ENCODE measurements at places on chromosomes 5 and 9.

DNA sequence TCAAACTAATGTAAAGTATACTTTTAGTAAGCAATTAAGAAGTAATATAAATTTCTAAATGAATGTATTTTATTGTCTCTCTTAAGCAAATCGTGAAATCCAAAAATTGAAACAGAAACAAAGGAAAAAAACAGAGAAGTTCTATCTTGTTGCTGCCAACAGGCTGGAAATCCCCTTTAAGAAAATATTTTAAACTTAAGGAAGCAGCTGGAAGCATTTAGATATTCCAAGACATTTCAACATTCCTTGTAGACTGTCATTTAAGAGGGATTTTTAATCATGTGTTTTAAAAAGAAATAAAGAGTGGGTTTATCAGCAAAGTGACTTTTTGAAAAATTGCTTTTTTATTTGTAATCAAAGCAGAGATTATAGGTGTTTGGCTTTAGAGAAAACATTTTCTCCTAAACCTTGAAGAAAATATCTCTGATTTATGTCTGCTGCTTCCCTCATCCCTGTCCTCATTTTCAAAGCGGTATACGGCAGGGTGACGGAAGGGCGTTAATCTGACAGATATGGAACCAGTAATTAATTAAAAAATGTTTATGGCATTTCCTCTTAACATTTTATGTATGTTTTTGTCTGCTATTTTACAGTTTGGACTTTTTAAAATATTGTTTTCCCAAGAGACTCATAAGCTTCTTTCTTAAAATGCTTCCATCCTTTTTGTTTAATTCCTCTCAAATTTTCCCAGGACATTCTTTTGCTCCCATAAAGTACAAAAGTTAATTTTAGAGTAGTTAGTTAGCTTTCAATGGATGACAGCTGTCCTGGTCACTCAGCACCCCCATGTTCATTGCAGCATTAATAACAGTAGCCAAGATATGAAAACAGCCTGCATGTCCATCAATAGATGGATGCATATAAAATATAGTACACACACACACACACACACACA is 245.6 kb downstream of the LURAP1L start:
- DNase-seq, result no peak

- peak; percentile 59 for DNase-seq
These were observed 3.8 kb downstream of the CREB3 start for GRCh38 chr9:35736201-35736633.

- DNase-seq, result peak; percentile 22
These were observed 8.1 kb downstream of the ARL15 start for GRCh38 chr5:54302267-54302687.

GRCh38 chr9:132239999-132240840 is 78.4 kb downstream of the NTNG2 start:
- no peak for DNase-seq

- DNase-seq, result no peak
These were observed 74.4 kb downstream of the FAM114A2 start for GRCh38 chr5:153964191-153964879.

GRCh38 chr9:136858844-136859757 is 7.0 kb downstream of the MAMDC4 start:
- no peak for DNase-seq

DNA sequence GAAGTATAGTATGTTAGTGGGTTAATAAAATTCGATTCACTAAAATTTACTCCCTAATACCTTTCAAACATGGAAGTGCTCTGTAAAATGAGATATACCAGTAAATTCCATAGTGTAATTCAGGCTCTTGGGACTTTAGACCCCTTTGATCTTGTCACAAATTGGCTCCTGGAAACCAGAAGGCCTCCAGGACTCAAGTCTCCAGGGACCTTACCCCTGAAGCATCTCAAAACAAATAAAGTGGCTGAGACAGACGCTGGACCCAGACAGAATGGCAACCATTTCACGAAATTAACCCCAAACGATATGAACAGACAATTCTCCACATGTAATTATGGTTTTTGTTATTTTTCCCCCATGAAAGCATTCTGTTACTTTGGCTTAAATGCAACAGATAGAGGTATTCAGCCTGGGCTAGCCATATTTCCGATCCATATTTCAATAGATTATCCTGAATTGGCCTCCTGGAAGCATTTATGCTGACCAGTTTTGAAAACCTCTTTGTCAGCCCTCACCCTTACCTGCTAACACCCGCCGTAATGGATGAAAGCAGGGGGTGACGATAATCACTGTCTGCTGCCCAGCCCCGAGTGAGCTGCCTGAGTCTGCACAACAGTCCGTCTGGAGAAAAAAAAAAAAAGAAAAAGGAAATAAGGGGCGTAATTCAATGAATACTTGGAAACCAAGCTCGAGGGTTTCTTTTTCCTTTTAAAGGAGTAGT is 34.1 kb upstream of the EFNA5 start:
- no peak for DNase-seq

- no peak for DNase-seq
These were observed 101.7 kb upstream of the FST start for GRCh38 chr5:53378590-53379247.

DNA sequence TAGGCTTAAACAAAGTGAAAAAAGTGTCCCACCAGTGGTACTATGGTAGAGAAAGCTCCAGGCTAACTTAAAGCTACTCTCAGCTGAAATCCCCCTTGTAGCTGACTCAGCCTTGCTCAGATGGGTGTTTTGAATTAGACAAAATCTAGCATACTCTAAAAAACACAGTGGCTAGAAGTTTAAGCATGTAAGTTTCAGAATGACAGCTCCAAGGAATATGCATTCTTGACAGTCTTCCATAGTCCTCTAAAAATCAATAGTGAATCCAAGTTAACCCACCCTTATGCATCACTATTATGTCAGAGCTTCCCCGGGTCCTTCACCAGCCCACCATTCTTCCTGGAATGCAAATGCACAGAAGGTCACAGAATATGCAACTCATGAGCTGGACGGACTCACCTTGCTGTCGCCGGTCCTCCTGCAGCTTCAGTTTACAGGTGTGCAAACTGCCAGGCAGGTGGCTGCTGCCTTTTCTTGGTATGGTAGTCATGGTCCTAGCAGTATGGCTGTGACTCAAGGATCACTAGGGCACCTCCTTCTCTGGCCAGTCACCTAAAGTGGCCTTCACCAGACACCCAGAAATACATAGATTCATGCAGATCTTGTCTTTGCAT is 668 bp downstream of the RANBP3L start:
- no peak for DNase-seq

GRCh38 chr9:91421971-91422757 is 1.5 kb downstream of the NFIL3 start:
- no peak for DNase-seq

GRCh38 chr9:21825637-21826036 is 23.2 kb downstream of the MTAP start:
- no peak for DNase-seq

- DNase-seq, result no peak
These were observed 81.2 kb downstream of the FSTL4 start for GRCh38 chr5:133531178-133531577.

- DNase-seq, result no peak
These were observed 273.7 kb downstream of the DIRAS2 start for GRCh38 chr9:90368928-90369327.

DNA sequence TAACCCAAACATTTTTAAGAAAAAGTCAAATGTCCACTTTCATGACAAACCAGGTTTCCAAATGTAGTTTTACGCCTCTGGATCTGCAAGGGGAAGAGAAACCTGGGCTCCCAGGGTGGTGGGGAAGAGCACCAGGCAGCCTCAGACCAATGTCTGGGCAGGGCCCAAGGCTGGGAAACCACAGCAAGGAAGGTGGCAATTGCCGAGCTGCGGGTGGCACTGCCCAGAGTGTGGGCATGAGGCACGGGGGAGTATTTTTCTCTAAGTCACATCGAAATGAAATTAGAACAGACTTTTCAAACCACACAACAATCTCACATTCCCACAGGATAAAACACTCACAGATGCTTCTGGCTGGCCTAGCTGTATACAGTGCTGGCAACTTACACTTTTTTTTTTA is 32.6 kb upstream of the RASGEF1C start:
- DNase-seq, result no peak

GRCh38 chr5:147303976-147304375 is 69.2 kb downstream of the STK32A start:
- peak; percentile 76 for DNase-seq

DNA sequence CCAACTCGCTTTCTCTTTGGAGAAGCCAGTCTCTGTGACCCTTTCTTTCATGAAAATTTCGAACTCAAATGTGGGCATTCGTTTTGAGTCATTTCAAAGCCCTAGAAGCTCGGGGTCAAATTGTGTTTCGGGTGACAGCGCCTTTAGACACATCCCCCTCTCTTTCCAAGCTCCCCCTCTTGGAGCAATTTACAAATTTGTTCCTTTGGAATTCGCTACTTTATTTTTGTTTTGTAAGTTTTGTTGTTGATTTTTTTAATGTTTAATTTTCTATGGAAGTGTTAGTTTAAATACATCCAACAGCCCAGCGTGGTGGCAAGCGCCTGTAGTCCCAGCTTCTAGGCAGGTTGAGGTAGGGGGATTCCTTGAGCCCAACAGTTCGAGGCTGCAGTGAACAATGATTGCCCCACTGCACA is 4.6 kb upstream of the BARX1 start:
- no peak for DNase-seq

DNA sequence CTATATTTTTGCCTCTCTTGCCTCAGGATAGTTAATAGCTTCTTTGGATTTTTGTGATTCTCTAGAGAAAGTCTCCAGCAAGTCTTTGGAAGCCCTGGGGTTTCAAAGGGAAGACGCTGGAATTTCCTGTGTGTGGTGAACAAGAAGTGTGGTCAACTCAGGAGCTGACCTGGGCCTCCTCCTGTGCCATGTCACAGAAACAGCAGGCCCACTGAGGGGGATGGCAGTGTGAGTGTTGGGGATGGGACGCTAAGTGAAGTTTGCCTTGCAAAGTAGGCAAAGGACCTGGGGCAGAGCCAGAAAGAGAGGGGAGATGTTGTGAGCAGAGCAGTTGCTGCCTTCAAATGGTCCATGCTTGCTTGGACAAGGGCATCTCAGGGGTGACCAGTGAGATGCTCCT is 226.3 kb downstream of the DMRT2 start:
- no peak for DNase-seq

- DNase-seq, result no peak
These were observed 62.7 kb upstream of the CTXN3 start for GRCh38 chr5:127586066-127586770.

- DNase-seq, result no peak
These were observed 1166.2 kb downstream of the MAT2B start for GRCh38 chr5:164671640-164672039.

DNA sequence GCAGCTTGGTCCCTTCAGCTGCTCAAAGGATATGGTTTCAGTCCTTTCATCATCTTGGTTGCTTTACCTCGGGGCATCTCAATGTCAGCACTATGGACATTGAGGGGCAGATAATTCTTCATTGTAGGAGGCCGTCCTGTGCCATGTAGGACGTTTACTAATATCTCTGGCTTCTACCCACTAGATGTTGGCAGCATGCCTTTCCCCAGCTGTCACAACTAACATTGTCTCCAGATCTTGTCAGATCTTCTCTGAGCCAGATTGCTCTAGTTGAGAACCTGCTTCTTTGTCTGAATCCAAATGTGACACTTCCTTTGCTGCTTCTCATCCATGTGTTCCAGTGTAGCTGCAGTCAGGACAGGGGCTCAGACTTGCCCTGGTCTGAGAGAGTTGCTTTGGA is 10.3 kb downstream of the PTPA start:
- DNase-seq, result no peak

DNA sequence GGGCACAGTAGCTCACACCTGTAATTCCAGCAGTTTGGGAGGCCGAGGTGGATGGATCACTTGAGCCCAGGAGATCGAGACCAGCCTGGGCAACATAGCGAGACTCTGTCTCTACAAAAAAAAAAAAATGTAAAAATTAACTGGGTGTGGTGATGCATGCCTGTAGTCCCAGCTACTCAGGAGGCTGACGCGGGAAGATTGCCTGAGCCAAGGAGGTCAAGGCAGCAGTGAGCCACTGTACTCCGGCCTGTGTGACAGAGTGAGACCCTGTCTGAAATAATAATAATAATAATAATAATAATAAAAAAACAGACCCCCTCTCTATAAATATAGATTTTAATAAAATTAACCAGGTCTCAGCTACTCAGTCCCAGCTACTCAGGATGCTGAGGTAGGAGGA is 179.7 kb downstream of the AOPEP start:
- no peak for DNase-seq

GRCh38 chr9:118595719-118596305 is 773.4 kb downstream of the BRINP1 start:
- DNase-seq, result peak; percentile 23

DNA sequence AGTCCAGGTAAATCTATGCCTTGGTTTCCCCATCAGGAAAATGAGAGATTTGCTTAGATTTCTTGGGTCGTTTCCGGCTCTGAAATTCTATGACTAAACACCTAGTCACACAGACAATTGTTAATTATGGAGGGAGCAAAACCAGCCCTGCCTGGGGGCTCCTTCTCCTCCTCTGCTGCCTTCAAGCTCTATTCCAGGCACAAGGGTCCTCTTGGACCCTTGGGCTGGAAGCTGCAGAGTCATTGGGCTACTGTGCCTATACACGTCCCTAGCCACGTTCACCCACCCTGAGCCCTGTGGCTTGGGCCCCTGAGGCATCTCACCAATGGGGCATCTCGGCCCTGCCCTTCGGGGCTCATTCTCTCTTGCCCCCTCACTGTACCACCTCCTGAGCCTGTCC is 73.8 kb upstream of the TBC1D2 start:
- no peak for DNase-seq

DNA sequence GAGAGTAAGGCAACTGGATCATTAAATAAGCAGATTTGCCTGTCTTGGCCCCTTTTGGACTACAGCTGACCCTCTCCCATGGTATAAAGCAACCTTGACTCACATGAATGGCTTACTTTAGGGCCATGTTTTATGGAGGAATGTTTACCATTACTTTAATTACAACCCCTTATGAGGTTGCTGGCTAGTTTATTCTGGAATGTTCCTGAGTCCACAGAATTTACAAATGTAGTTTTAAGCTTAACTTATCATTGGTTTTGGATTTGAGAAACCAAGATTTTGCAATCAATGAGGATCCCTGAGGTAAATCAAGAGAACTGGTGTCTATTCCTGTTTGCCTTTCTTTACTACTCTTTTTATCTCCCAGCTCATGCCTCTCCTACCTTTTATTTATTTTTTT is 15.7 kb downstream of the SLC28A3 start:
- no peak for DNase-seq

DNA sequence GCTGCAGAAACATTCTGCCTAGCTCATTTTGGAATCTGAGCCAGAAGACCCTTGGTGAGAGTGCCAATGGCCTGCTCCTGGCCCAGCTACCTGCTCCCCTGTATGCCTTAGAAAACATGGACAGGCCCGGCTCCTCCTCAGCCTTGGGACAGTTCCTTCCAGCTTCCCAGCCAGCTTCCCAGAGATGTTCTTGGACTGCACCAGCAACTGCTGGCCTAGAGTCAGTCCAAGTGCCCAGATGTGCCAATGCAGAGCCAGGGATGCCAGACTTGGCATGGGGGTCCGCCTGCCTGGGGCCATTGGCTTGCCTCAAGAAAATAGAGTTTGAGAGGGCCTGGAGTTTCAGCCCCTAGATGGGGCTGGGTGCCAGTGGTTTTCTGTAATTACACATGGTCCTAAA is 142.2 kb upstream of the TRIM32 start:
- DNase-seq, result no peak

DNA sequence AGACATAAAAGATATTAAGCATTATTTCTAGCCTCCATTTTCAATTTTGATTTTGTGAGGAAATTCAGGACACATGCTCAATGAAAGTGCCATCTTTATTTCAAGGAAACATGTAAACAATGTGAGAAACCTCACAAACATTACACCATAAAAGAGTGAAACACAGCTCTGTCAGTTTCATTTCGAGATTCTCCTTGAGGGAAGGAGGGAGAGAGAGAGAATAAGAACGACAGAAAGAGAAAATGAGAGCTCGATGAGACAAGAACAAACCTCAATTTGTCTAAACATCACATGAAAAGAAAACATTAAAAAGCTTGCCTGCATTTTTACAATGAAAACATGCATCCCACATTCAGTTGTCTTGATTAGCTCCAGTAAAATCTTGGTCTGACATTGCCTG is 553.5 kb upstream of the MEF2C start:
- no peak for DNase-seq

Data from stromal cell of bone marrow (primary cell).